ENCODE measurements at places on chromosomes 5 and 9. TPM values are rescaled to one million over a fixed set of nuclear protein-coding genes. Genes with fewer than 3 reads are reported as not detected.

SFXN1 gene
- total RNA-seq: 68.9 TPM

DNA sequence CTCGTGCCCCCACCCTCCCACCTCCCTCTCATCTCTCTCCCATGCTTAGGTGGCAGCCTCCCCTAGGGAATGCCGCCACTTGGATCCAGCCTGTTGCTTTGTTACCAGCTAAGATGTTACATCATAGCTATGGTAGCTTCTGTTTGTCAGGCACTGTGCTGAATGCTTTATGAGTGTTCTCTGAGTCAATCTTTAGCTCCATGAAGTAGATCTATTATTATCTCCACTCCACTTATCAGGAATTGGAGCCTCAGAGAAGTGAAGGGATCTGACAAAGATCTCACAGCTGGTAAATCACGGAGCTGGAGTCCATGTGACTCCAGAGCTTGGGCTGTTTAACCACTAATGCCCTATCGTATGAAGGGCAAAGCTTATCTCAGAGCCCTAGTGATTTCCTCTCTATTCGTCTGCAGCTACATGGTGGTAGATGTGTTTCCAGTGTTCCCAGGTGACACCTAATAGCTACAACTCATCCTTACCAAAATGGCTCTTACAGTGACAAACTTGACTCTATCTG lies 54.1 kb downstream of the GARNL3 start:
- no peak for DNase-seq

ACTBL2 gene
- not detected for total RNA-seq

GRCh38 chr5:170632985-170633234 lies 129.1 kb downstream of the KCNIP1 start:
- peak; percentile 65 for DNase-seq

Measured in cerebellum (tissue), 4 donors.